ENCODE measurements at places on chromosomes 7 and 10.
A peak's percentile ranks its signal among the peaks of the same experiment; 100 is the strongest.

DNA sequence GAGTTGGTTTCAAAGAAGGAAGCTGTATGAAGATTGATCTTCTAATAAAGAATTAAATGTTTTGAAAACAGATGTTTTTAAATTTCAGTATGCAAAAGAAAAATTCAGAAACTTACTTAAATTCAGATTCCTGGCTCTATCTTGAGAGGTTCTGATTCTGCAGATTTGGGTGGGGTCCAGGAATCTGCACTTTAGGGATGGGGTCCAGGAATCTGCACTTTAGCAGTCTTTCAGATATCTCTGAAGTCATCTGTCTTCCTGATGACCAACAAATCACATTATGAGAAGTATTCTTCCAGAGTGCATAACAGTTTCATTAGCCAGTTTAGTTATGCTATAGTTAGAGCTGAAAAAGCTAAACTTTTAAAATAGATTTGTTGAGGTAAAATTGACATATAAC is 24.1 kb downstream of the ABRAXAS2 start:
- DNase-seq = no peak

- no peak for DNase-seq
Measured at GRCh38 chr10:21514818-21515351, 10.6 kb downstream of the SKIDA1 start.

GRCh38 chr10:78559661-78560340 is 509.0 kb upstream of the ZMIZ1 start:
- DNase-seq = no peak

DNA sequence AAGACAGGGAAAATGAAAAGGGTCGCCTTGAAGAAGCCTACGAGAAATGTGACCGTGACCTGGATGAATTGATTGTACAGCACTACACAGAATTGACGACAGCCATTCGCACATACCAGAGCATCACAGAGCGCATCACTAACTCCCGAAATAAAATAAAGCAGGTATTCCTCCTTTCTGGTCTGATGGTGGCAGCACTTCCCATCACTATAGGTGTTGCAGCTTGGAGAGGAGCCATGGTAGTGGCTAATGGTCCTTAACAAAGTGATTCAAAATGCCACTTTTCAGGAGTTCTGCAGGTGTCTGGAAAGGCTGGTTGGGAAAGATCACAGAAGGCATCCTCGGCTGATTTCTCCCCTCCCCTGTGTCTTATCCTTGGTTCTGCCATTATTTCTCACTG is 22.1 kb downstream of the EXOC4 start:
- no peak for DNase-seq

- DNase-seq = no peak
Measured at GRCh38 chr7:1431226-1431625, 28.0 kb downstream of the MICALL2 start.

GRCh38 chr7:20651960-20652544 is 36.6 kb downstream of the ABCB5 start:
- no peak for DNase-seq

GRCh38 chr10:75630746-75631145 is 199.3 kb downstream of the LRMDA start:
- DNase-seq = no peak

- no peak for DNase-seq
Measured at GRCh38 chr10:7436490-7437100, 25.8 kb upstream of the SFMBT2 start.

- DNase-seq = no peak
Measured at GRCh38 chr7:48575516-48575915, 348.8 kb upstream of the CDC14C start.

DNA sequence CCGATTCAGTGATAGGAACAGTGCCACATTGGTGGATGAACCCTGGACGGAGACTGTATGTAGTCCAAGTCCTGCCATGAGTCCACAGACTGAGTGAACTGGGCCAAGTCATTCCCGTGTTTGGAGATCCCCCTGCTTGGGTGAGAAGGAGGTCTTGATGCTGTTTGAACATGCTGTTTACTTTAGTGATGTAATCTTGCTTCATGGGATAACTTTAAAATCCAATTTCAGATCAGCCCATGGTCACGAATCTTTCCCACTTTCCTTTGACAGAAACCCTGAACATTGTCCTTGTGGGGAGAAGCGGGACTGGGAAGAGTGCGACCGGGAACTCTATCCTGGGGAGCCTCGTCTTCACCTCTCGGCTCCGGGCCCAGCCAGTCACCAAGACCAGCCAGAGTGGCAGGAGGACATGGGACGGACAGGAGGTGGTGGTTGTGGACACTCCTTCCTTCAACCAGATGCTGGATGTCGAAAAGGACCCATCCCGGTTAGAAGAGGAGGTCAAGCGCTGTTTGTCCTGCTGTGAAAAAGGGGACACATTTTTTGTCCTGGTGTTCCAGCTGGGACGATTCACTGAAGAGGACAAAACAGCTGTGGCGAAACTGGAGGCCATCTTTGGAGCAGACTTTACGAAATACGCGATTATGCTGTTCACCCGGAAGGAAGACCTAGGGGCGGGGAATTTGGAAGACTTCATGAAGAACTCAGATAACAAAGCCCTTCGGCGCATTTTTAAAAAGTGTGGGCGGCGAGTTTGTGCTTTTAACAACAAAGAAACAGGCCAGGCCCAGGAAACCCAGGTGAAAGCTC is 26.6 kb downstream of the GIMAP8 start:
- DNase-seq = no peak

GRCh38 chr7:144834641-144835144 is 1.2 kb downstream of the TPK1 start:
- no peak for DNase-seq

DNA sequence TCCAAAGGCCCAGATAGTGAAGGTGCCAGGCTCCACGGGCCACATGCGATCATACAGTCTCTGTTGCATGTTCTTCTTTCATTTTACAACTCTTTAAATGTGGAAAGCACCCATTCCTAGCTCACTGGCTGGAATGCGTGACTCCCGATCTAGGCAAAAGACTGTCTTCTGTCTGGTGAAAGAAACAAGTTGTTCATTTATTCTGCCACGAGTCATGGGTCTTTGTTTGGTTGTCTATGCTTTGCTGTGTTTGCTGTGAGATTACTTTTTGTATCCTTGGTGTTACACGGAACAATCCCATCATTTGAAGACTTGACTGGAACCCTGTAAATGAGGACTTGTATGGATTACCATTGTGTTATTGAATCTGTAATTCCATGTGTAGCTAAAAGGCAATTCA is 41.9 kb downstream of the NPVF start:
- DNase-seq = no peak

DNA sequence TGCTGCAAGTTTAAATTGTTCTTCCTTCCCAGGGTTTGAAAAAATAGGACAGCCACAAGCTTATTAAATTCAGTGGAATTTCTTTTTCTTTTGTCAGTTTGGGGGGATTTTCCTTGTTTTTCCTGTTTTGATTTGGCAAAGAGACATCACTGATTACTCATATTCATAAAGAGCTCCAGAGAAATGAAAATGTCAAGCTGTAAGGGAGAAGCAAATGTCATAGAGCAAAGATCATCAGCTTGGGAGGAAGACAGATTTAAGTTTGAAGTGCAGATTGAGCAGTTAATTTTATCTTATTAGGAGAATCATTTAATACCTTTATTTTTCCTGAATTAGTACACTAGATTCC is 255.8 kb upstream of the PHYHIPL start:
- DNase-seq = no peak

GRCh38 chr7:104978460-104978859 is 35.5 kb upstream of the KMT2E start:
- DNase-seq = no peak

GRCh38 chr10:12420530-12421120 is 71.3 kb downstream of the CAMK1D start:
- no peak for DNase-seq

GRCh38 chr10:110643653-110644597 is at the start of gene RBM20:
TSS of gene RBM20 (plus strand) at chr10:110644336. CDS start at chr10:110644455, 119 bp downstream.
- peak; percentile 4 for DNase-seq

Measured in stimulated activated CD4-positive, alpha-beta T cell treated with anti-CD3 and anti-CD28 coated beads, Interleukin-1b, Interleukin-23, amount 100 ng/mL, for 4 hours (primary cell).